ENCODE measurements at places on chromosomes 5 and 9. TPM values are rescaled to one million over a fixed set of nuclear protein-coding genes. Genes with fewer than 3 reads are reported as not detected.

GRCh38 chr9:83473488-83473971 lies 64.7 kb downstream of the FRMD3 start:
- H3K4me1 ChIP-seq, result no peaks in the 10 kb centered on the region
- H3K27ac ChIP-seq, result no peak overlapping the region
- no peaks in the 10 kb centered on the region for H3K36me3 ChIP-seq
- peak; percentile 27 for DNase-seq
- no peaks in the 10 kb centered on the region for H3K27me3 ChIP-seq
- H3K4me3 ChIP-seq, result no peak overlapping the region

TSSK1B gene
- total RNA-seq, result not detected

- H3K36me3 ChIP-seq, result no peaks in the 10 kb centered on the region
- H3K27ac ChIP-seq, result no peak overlapping the region
- DNase-seq, result no peak
- H3K4me1 ChIP-seq, result no peaks in the 10 kb centered on the region
- H3K4me3 ChIP-seq, result no peak overlapping the region
These were observed 154.5 kb downstream of the ARSB start for GRCh38 chr5:78830528-78831046.

DNA sequence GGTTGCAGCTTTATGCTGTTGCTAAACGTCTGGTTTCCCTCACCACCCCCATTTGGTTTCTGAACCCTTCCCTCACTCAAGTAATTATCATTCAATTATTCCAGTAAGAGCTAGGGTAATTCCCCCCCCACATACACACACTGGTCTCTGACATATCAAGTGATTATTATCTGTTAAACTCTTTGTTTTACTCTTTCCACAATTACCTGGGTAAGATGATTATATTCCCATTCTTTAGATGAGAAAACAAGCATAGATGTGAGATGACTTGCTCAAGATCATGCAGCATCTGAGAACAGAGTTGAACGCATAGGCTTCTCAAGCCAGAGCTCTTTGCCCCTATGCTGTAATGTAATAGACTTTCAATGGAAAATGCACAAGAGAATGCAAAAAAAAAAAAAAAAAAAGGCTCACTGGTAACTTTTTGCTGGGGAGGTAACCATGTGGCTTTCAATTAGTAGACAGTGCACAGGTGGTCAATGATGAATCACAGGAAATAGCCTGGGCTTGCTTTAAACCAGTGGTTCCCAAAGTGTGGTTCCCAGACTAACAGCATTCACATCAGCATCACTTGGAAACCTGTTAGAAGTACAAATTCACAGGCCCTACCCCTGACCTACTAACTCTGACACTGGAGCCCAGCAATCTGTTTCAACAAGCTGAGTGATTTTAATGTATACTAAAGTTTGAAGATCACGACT lies 87.6 kb downstream of the PIK3R1 start:
- no peak overlapping the region for H3K4me3 ChIP-seq
- H3K4me1 ChIP-seq, result peaks cover 18% of the 10 kb centered on the region
- no peak for DNase-seq
- no peaks in the 10 kb centered on the region for H3K27me3 ChIP-seq
- H3K27ac ChIP-seq, result no peak overlapping the region

RORB gene
- not detected for total RNA-seq

- no peak overlapping the region for H3K4me3 ChIP-seq
- H3K27me3 ChIP-seq, result no peaks in the 10 kb centered on the region
- H3K36me3 ChIP-seq, result no peaks in the 10 kb centered on the region
- H3K27ac ChIP-seq, result no peak overlapping the region
These were observed 1826.2 kb upstream of the CDH6 start for GRCh38 chr5:29367176-29367833.

INSYN2B gene
- not detected for total RNA-seq

- no peaks in the 10 kb centered on the region for H3K4me1 ChIP-seq
- no peak overlapping the region for H3K4me3 ChIP-seq
- H3K36me3 ChIP-seq, result no peaks in the 10 kb centered on the region
- DNase-seq, result no peak
- H3K27me3 ChIP-seq, result no peaks in the 10 kb centered on the region
- H3K27ac ChIP-seq, result no peak overlapping the region
These were observed 61.1 kb downstream of the PSD2 start for GRCh38 chr5:139856714-139857113.

PALM2AKAP2 gene
- 0.54 TPM for total RNA-seq

FLT4 gene
- not detected for total RNA-seq

- H3K27ac ChIP-seq, result no peak overlapping the region
- no peak overlapping the region for H3K4me3 ChIP-seq
- H3K4me1 ChIP-seq, result no peaks in the 10 kb centered on the region
- no peaks in the 10 kb centered on the region for H3K27me3 ChIP-seq
- no peak for DNase-seq
- H3K36me3 ChIP-seq, result no peaks in the 10 kb centered on the region
These were observed 14.7 kb upstream of the OMD start for GRCh38 chr9:92438900-92439526.

DNA sequence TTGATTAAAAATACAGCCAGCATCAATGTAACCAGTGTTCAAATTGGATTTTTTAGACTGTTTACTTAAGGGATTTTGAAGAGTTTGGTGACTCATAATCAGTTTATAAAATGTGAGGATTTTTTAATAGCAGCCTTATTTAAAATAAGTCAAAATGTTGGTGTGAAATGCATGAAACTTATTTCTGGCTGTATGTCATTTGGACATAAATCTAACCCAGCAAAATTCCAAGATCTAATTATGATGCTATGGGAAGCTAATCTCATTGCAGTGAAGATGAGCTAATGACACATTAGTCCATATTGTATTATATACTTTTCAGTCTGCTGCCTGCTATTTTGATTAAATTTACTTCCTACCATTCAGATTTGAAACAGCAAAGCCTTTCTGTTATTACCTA lies 140.3 kb downstream of the AOPEP start:
- H3K4me3 ChIP-seq, result no peak overlapping the region
- H3K36me3 ChIP-seq, result no peaks in the 10 kb centered on the region
- peaks cover 59% of the 10 kb centered on the region for H3K4me1 ChIP-seq

- no peaks in the 10 kb centered on the region for H3K36me3 ChIP-seq
- H3K27ac ChIP-seq, result no peak overlapping the region
- H3K27me3 ChIP-seq, result no peaks in the 10 kb centered on the region
- no peaks in the 10 kb centered on the region for H3K4me1 ChIP-seq
These were observed 54.6 kb downstream of the MARCHF3 start for GRCh38 chr5:126975796-126976195.

DNA sequence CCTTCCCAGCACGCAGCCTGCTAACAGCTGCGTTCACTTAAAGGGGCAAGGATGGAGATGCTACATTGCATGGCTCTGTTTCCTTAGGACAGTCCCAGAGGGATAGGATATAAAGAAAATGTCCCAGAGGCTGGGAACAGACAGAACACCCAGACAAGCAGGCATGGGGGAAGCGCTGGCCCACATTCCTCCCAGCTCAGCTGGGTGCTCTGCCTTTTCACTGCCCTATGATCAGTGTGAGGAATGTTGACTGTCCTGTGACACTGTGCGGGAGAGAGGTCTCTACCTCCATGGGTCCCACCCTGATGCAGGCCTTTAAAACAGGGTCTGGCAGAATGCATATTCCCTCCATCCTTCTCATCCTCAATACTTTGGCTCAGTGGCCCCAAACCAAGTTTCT lies 459.4 kb upstream of the DMAC1 start:
- no peak for DNase-seq
- H3K4me1 ChIP-seq, result peaks cover 5% of the 10 kb centered on the region
- H3K4me3 ChIP-seq, result no peak overlapping the region
- no peaks in the 10 kb centered on the region for H3K27me3 ChIP-seq
- no peaks in the 10 kb centered on the region for H3K36me3 ChIP-seq
- H3K27ac ChIP-seq, result no peak overlapping the region

DNA sequence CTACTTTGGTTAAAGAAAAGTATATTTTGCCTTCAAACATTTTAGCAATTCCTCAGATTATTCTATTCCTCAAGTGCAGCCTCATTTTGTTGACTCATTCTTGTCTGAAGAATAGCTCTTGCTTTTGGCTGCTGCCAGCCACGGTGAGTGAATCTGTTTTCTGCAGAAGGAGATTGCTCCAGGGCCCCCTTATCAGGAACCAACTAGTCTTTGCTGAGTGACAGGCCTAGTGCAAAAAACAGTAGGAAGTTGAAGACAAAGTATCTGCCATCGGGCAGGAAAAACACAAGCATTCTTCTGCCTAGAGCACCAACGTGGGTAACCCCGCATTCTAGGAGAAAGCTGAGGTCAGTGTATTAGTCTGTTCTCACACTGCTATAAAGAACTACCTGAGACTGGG lies 42.3 kb downstream of the ZNF883 start:
- no peak overlapping the region for H3K27ac ChIP-seq
- H3K4me3 ChIP-seq, result no peak overlapping the region
- H3K36me3 ChIP-seq, result no peaks in the 10 kb centered on the region

DNA sequence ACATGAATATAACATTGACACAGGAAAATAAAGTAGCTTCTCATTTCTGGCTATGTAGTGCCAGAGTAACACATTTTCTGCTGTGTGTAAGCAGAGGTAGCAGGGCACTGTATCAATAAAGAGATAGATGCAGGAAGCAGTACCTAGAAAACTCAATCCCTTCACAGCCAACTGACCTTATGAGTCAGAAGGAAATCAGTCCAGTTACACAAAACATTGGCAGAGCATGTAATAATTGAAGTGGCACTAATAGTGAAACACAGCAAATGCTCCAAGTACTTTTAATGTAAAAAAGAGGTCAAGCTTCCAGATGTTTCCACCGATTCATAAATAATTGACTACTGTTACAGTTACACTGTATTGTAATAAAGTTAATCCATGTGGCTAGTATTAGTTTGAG lies 706.6 kb downstream of the EFNA5 start:
- peaks cover 5% of the 10 kb centered on the region for H3K4me1 ChIP-seq
- H3K4me3 ChIP-seq, result no peak overlapping the region
- no peak for DNase-seq
- H3K36me3 ChIP-seq, result no peaks in the 10 kb centered on the region

DNA sequence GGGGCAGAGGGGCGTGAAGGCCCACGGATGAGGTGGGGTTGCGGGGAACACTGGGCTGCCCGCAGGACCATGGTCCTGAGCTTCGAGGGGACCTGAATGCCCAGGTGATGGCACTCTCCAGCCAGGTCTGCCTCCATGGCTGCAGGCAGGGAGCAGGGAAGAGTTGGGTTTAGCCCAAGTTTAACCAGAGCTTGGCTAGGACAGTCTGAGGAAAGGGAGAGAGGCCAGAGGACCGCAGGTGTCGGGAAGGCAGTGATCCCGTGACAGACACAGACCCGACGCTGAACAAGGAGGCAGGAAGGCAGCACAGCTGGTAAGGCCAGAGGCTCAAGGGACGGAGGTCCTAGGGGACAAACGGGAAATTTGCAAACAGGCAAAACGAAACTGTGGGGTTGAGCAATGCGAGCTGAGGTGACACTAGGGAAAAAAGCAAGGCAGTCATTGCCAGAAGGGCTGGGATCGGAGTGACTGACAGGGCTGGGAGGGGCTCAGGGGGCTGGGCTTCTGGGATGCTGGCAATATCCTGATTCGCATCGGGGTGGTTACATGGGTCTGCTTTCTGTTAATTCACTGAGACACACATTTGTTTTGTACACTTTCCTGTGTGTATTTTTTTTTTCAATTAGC lies 25.0 kb downstream of the ARPC5L start:
- no peaks in the 10 kb centered on the region for H3K36me3 ChIP-seq
- H3K4me3 ChIP-seq, result no peak overlapping the region
- DNase-seq, result no peak
- no peak overlapping the region for H3K27ac ChIP-seq

KCNN2 gene
- not detected for total RNA-seq

- no peak for DNase-seq
- no peaks in the 10 kb centered on the region for H3K27me3 ChIP-seq
- H3K27ac ChIP-seq, result no peak overlapping the region
- H3K4me3 ChIP-seq, result no peak overlapping the region
These were observed 220.5 kb upstream of the ADRA1B start for GRCh38 chr5:159695741-159696294.

- no peaks in the 10 kb centered on the region for H3K4me1 ChIP-seq
- H3K36me3 ChIP-seq, result no peaks in the 10 kb centered on the region
- H3K27me3 ChIP-seq, result no peaks in the 10 kb centered on the region
These were observed 43.4 kb upstream of the KIAA1958 start for GRCh38 chr9:112443200-112443599.

PCDHGA10 gene
- 3.6 TPM for total RNA-seq

DNA sequence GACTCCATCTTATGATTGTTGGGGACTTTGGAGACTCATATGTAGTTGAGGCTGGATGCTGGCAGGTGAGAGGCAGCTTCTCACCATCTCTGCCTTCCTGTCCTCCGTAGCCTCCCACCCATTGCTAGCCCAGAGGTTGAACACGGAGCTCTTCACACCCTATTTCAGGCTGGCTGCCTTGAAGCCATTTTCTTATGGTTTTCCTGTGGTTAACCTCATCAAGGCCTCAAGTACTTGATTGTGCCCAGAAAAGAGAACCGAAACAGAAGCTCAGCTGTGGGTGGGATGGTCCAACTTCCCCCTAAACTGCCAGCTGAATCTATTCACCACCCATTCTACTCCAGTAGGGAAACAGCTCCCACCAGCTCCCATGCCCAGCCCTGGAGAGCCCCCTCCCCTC lies 102.9 kb downstream of the LIFR start:
- no peaks in the 10 kb centered on the region for H3K36me3 ChIP-seq
- DNase-seq, result no peak

- peak overlapping the region; percentile 12 for H3K27ac ChIP-seq
- H3K4me1 ChIP-seq, result no peaks in the 10 kb centered on the region
- DNase-seq, result no peak
- no peak overlapping the region for H3K4me3 ChIP-seq
- H3K27me3 ChIP-seq, result no peaks in the 10 kb centered on the region
- H3K36me3 ChIP-seq, result peaks cover 4% of the 10 kb centered on the region
These were observed 59.7 kb downstream of the ELL2 start for GRCh38 chr5:95901676-95902627.

GRCh38 chr5:3607541-3608181 lies 12.0 kb downstream of the IRX1 start:
- no peaks in the 10 kb centered on the region for H3K36me3 ChIP-seq
- no peak overlapping the region for H3K27ac ChIP-seq
- no peak for DNase-seq
- no peaks in the 10 kb centered on the region for H3K27me3 ChIP-seq
- no peaks in the 10 kb centered on the region for H3K4me1 ChIP-seq
